Adipocyte (in vitro differentiated cells): ENCODE measurements at places on chromosomes 16 and 17.

- DNase-seq = no peak
These were observed 88.4 kb downstream of the CDH13 start for GRCh38 chr16:82715160-82715559.

DNA sequence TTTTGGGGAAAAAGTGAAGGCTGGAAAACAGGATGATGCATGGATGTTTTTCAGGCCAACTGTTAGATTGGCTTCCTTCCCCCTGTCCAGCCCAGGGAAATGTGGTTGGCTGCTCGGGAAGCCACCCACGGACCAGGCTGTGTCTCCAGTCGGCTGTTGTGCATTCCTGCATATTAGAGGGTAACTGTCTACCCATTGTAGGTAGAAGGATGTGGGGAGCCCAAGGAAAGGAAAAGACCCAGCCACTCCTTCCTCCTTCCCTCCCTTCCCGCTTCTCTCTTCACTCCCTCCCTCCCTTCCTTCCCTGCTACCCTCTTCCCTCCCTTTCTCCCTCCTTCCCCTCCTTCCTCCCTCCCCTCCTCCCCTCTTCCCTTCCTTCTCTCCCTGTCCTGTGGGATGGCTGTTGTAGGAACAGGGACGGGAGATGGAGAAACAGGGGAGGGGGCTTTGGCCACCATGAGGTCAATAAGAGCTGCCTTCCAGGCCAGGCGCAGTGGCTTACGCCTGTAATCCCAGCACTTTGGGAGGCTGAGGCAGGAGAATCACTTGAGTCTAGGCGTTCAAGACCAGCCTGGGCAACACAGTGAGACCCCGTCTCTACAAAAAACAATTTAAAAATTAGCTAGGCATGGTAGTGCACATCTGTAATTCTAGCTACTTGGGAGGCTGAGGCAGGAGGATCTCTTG lies 16.9 kb downstream of the SYT17 start:
- no peak for DNase-seq

GRCh38 chr16:12153662-12154061 lies 177.1 kb downstream of the SNX29 start:
- DNase-seq = no peak

DNA sequence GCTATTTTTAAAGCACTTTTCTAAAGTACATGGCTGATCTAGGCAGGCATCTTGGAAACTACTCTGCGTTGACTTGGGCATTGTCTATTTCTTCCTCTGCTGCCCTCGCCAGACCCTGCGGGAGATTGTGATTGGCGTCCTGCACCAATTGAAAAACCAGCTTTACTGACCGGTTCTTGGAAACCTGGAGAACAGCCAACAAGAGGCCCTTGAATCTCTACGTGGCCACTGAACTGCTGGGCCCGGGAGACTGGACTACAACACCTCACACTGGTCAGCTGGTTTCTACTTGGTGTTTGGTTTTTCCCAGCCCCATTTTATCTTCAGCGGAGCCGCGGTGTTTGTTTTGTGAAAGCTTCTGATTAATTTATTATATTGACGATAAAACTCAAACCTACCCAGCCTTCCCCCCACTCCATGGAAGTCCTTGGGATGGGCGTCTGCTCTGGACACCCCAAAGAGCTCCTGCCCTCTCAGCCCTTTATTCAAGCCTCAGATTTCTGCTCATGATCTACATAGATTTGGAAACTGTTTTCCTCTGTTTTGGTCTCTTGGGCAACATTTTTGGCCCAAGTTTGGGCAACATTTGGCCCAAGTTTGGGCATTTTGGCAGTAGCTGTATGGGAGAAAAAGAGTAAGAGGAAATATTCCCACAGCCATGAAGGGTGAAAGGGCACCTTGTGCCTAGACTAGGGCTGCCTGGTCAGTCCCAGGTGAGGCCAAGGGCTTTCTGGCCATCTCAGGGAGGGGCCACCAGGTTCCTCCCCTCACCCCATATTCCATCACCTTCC lies 4.7 kb downstream of the MLX start:
- no peak for DNase-seq

GRCh38 chr16:83807710-83808572 lies at the start of gene HSBP1:
TSS of gene HSBP1 (plus strand) at chr16:83807978. CDS start at chr16:83808077, 99 bp downstream.
- DNase-seq = peak; percentile 98

GRCh38 chr16:68093816-68094613 lies 8.8 kb downstream of the NFATC3 start:
- DNase-seq = peak; percentile 78

GRCh38 chr17:5678171-5678570 lies 93.9 kb upstream of the NLRP1 start:
- no peak for DNase-seq

DNA sequence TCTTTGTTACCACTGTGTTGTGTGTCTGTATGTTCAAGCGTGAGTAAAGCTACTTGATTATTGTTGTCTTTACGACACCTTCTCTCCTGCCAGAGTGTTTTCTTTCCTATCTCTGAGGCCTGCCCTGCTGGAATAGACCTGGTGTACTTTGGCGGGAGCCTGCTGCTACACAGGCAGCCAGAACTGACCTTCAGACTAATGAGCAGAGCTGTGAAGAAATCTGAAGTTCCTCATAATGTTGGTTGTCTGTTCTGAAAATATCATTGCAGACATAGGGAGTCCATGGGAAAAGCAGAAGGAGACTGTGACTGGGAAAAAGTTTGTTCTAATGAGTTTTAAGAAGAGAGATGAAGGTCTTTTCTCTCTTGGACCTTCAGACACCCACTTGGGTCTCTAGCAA lies 9.8 kb downstream of the RHOT1 start:
- DNase-seq = no peak

- no peak for DNase-seq
These were observed 4.2 kb downstream of the FBRS start for GRCh38 chr16:30662449-30662848.

DNA sequence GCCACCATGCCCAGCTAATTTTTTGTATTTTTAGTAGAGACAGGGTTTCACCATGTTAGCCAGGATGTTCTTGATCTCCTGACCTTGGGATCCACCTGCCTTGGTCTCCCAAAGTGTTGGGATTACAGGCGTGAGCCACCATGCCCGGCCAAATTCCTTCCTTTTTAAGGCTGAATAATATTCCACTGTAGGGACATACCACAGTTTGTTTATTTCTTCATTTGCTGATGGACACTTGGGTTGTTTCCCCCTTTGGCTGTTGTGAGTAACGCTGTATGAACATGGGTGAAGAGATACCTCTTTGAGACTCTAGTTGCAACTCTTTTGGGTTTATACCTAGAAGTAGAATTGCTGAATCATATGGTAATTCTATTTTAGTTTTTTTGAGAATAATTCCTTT lies 13.1 kb upstream of the MGAT5B start:
- no peak for DNase-seq

- DNase-seq = peak; percentile 55
These were observed 51.2 kb upstream of the DHX40 start for GRCh38 chr17:59513934-59514841.

DNA sequence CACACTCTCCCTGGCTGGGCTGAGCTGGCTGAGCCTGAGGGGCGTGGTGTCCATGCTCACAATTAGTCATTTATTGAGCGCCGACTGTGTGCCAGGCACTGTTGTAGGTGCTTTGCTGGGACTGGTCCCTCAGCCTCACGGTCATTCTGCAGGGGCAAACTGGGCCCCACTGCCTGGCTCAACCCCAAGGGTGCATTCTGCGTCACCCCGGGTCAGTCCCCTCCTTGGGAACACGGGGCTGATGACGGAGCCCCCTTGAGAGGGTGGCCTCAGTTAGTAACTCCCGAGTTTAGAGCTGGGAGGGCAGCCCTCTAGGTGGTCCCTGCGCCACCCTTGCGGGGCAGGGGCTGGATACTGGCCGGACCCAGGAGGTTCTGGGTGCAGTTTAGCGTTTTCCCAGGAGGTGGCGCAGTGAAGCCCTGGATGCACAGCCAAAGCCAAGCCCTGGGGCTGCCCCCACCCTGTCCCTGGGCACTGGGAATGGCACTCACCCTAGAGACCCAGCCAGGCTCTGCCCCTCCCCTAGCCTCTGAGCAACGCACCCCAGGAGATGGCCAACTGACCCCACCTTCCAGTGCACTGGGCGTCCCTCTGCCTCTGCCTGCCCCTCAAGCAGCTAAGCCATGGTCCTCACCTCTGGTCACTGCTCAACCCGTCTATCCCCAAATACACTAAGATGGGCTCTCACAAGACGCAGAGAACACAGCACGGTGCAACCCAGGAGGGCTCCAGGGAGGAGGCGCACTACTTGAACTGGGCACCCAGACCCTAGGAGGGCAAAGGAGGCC lies 243.2 kb upstream of the GSE1 start:
- DNase-seq = peak; percentile 76

- DNase-seq = no peak
These were observed 22.9 kb downstream of the CLUH start for GRCh38 chr17:2688351-2689342.

DNA sequence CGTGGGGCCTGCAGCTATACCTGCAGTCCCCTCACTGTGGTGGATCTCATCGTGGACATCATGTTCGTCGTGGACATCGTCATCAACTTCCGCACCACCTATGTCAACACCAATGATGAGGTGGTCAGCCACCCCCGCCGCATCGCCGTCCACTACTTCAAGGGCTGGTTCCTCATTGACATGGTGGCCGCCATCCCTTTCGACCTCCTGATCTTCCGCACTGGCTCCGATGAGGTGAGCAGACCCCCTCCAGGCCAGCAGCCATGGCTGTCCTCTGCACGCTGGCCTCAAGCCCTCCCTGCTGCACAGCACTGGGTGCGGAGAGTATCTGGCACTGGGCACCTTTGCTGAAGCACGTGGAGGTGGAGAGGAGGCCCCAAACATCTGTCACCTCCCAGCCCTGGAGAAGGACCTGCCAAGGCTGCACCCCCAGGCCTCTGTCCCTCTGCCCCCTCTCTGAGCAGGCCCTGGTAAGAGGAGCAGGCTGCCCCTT lies 11.0 kb downstream of the KCNH6 start:
- no peak for DNase-seq

DNA sequence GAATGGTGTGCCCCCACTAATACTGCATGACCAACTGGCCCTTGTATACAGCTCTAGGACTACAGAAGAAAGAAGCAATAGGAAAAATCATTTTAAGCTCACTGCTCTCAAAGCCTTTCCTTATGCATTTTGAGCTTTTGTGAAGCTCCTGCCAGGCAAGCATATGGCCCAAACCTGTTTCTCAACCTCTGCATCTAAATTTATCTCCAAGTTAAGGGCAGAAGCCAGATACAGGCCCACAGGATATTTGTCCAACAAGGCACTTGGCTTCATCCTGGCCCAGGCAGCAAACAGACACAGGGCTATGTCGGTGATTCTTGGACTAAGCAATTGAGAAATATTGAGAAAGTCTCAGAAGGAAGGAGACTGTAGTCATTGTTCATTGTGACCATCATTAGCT lies 43.9 kb downstream of the CCT6B start:
- no peak for DNase-seq

GRCh38 chr17:57326764-57327163 lies 70.4 kb downstream of the MSI2 start:
- no peak for DNase-seq

DNA sequence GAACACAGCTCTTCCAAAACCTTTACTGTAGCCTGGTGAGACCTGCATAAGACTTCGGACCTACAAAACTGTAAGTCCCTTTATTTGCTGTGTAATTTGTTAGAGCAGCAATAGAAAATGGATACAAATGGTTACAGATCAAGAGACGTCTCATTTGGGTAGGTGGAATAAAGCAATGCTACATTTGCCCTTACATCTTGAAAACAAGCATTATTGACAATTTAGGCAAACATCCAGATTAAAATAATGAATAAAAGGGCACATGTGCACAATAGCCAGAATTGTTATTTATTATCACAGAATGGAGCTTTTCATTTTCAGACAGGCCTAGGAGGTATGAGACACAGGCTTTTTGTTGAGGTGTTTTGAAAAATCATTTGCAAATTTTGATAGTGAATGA lies 222.2 kb upstream of the CPHXL start:
- DNase-seq = no peak

GRCh38 chr16:76988526-76988925 lies 202.5 kb upstream of the MON1B start:
- DNase-seq = no peak

- DNase-seq = no peak
These were observed 63.7 kb upstream of the CRHR1 start for GRCh38 chr17:45720386-45720785.

DNA sequence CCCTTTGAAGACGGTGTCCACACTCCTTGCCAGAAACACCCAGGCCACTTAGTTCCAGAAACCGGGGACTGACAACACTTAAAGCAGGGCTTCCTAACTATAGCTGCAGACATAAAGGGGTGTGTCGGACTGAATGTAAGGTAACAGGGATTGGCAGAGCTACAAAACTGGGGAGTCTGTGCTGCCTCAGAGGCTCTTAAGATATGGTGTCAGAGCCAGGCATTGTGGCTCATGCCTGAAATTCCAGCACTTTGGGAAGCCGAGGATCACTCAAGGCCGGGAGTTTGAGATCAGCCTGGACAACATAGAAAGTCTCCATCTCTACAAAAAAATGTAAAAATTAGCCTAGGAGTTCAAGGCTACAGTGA lies 14.2 kb upstream of the NLRC3 start:
- DNase-seq = no peak

DNA sequence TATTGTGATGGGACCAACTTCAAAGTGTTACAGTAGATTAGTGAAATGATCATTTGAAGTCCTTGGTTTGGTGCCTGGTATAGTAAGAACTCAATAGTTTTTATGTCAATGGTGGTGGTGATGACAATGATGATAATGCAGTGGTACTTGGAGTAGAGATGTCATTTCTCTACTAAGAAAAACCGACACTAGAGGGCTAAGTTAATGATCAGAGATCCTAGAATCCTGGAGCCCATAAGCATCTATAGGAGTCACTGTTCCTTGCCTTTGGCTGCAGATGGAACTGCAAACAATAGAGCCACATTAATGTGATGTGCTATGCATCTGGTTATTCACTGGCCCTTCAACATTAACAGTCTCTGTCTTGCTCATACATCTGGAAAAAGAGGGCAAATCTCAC lies 103.8 kb downstream of the ANKFN1 start:
- no peak for DNase-seq

GRCh38 chr17:42249681-42250446 lies 26.3 kb downstream of the STAT5B start:
- DNase-seq = no peak

DNA sequence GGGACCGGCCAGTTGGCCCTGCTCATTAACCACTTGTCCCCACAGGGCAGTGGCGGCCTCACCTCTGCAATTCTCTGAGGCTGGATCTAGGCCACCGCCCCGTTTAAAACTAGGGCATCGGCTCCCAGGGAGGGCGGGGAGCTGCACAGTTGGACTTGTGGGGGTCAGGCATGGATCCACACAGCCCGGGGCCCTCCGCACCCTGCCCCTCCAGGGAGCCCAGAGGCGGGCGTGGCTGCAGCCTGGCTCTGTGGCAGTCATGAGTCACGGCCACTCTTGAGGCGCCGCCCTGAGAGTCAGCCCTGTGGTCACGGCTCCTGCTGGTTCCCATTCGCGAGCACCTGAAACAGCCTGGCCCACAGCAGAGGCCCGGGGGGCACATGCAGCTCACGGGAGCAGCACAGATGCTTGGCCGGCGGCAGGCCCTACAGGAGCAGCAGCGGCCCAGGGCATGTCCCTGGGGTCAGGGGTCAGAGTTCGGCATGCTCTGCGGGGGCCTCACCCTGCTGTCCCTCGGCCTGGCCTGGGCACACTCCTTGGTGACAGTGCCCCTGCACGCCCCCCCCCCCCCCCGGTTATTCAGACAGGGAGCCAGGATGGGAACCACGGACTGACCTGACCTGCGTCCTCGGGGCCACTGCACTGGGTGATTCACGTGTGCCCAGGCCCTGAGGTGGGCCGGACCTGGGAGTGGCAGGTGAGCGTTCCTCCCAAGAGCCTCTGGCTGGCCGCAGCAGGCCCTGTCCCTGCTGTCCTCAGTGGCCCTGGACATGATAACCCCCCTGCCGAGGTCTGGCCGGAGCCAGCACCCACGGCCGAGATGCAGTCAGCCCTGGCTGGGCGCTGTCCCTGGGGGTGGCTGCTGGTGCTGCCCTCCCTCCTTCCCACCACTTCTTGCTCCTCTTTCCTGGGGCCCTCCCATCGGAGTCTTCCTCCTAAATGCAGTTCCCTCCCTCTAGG lies 8.2 kb downstream of the CAPN15 start:
- peak; percentile 68 for DNase-seq
